ENCODE measurements at places on chromosomes 16 and 17.

- DNase-seq, result no peak
These were observed 142.7 kb upstream of the C17orf78 start for GRCh38 chr17:37233036-37233435.

DNA sequence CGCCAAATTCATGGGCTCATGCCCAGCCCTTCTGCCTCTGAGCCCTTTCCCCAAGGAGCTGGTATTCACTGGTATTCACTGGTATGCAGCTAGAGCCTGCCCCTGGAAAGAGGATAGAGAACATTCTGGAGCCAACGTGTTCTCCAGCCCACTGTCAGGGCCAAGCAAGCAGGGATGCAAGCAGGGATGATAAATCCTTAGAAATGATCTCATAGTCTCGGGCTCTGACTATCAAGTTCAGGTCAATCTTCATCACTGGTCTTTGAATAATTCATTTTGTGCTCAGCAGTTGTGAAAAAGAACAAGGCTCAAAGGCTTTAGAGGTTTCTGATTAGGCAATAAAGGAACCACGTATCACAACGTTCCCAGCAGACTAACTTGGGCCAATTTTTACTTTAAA lies 57.3 kb downstream of the CACNG5 start:
- no peak for DNase-seq

- DNase-seq, result no peak
These were observed 17.0 kb downstream of the MGAT5B start for GRCh38 chr17:76884995-76885893.

DNA sequence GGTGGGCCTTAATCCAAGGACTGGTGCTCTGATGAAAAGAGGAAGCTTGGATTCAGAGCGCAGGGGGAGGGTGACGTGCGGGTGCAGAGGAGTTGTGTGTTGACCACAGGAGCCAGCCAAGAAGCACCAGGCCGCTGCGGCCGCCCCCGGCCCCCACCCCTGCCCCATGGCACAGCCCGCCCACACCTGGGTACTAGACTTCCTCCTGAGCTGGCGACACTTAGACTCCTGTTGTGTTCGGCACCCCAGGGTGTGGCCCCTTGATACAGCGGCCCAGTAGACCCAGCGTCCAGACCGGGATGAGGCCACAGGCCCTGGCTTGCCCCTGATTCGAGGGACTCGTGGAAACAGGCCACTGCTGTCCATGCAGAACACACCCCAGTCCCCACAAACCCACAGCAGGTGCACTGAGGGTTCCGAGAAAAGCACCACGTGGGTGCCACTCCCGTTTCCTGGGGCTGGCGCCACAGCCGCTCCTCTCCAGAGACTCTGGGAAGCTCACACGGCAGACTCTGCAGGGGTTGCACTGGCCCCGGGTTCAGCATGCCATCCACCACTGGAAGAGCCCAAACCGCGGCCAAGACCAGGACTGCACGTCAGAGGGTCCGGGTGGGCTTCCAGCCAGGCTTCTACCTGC lies 5.7 kb upstream of the SNAI3 start:
- DNase-seq, result no peak

- no peak for DNase-seq
These were observed 11.8 kb downstream of the LASP1 start for GRCh38 chr17:38881600-38882191.

DNA sequence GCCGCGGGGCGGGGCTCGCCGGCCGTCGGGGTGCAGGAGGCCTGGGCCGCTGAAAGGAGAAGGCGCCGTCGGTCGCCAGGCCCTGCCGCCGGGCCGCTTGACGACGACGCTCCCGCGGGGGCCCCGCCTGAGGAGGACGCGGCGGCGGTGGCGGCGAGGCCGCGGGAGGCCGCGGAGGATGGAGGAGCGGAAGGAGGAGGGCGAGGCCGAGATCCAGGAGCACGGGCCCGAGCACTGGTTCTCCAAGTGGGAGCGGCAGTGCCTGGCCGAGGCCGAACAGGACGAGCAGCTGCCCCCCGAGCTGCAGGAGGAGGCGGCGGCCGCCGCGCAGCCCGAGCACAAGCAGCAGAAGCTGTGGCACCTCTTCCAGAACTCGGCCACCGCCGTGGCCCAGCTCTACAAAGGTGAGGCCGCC lies 430 bp downstream of the HAPSTR1 start:
- DNase-seq, result no peak

DNA sequence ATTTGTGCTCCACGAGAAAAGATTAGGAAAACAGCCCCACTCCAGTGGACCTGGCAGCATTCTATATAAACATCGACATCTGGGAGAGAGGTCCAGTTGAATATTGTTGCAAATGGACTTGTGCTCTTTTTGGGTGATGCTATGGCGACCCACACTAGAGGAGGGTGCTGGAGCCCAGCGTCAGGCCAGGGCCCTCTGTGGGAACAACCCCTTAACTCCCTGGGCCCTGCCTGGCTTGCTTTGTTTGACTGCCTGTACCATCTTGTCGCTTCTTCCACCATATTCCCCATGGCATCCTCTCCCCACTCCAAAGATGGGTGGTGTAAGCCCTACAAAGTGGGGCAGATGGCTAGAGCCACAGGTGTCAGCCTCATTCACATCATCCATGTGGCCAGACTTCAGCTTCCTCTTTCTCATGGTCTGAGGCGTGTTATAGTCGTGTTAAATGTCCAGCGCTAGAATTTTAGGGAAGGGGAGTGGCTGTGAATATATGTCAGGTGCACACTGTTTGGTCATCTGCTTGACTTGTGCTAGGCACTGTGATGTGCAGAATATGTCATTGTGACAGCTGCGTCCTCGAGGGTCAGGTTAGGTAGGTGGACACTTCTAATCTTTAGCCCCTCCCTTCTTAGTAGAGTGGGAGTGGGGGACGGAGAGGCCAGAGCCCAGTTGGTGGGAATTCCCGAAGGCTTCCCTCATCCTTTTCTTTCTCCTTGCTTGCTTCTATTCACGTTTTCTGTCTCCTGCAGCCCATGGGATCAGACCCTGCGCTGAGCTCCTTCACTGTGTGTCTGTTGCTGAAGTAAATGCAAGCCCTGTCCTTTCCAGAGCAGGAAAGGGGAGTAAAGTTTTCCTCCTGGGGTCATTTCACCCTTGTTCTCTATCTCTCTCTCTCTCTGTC lies 49.8 kb downstream of the MPRIP start:
- no peak for DNase-seq

GRCh38 chr17:55846745-55847144 lies 95.9 kb downstream of the PCTP start:
- no peak for DNase-seq

GRCh38 chr17:65142247-65142646 lies 5.1 kb downstream of the RGS9 start:
- no peak for DNase-seq

- no peak for DNase-seq
These were observed 10.2 kb upstream of the UBE2I start for GRCh38 chr16:1299012-1299867.

GRCh38 chr16:83626204-83626603 lies 181.6 kb upstream of the HSBP1 start:
- no peak for DNase-seq

DNA sequence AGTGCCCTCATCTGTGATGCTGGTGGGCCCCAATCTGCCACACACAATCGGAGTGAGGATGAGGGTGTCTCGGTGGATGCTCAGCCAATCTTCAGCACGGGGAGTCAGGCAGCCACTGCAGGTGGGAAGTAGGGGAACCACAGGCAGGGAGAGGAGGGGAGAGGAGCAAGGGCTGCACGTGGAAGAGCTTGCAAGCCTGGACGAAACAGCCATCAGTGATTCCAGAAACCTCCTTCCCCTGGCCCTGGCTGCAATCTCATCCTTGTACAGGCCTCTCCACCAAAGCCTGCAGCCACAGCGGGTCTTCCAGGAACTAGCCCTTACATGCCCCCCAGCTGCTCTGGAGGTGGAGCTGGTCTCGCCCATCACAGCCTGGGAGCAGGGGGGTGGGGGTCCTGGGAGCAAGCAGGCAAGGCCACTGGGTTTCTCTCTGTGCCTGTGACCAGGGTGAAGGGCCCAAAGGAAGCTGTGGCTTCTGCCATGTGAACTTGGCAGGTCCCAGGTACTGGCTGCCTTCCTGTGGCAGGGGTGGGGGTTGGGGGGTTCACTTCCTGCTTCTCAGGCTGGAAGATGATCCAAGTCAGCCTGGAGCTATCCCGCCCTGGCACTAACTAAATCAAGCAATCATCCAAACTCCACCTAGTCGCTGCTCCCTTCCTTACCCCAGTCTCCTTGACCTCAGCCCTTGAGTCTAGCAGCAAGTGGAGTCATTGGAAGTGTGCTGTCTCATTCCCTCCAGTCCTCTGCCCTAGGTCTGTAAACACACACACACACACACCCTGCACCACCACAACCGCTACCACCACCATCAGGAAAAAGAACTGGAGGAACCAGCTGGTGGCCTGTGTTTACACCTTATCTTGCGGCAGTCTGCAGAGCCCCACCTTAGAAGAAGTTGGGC lies 29.4 kb upstream of the MLKL start:
- DNase-seq, result no peak

GRCh38 chr17:34703533-34703932 lies 124.2 kb downstream of the TMEM132E start:
- DNase-seq, result no peak

DNA sequence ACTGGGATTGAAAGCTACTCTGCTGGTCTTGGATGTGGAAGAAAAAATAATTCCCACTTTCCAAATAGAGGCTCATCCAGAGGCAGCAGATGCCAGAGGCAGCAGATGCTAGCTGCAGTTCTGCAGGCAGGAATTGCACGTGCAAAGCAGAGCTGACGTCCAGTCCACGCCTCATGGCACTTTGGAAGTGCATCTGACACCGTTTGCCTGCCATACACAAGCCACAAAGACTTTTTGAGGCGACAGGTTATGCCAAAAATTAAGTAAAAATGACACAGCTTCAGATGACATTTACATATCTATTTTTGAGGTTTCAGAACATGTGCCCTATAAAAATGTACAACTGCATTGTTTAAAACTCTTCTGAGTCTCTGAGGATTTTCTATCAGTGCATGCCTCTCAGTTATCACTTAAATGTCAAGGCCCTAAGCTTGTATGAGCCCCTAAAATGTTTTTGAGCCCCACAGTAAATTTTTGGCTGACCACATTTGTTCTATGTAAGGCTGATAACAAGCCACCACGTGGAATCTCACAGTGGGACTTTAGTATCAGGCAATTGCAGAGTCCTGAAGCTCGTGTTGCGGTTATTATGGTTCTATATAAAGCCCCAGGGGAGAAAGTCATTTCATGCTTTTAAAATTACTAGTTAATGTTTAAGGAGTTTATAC lies 239.2 kb downstream of the PRKCA start:
- DNase-seq, result no peak

DNA sequence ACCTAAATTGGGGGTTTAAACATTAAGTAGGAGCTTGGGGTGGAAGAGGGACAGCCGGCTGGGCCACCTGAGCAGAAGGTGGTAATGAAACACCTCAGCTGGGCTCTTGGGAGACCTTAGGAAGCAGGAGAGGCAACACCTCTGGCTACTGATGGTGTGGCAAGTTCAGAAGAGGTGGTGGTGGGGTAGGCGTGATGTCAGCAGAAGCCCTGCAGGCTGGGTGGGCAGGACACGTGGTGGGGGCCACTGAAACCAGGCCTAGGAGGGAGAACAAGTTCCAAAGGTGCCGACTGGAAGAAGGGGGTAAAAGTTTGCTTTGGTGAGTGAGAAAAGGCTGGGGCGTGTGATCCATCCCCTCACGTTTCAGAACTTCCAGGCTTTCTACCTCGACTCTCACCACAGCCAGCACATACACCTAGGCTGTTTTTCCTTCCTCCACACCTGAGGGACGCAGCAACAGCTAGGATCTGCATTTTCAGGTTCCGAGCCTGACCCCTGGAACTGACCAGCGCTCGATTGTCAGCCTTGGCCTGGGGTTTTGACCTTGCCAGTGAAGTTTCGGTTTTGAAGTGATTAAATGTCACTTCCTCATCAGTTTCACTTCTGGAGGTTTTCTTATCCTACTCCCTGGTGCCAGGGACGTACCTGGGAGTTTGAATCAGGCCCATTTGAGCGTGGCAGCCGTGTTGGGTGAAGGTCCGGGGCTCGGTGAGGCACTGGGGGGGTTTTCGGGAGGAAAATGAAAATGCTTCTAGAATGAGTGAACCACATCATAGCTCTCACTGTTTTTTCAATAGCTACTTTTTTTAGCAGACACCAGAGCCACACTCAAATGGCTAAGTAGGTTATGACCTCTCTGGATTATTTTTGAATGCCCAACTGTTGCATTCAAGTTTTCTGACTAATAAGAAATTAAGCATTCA lies 10.0 kb downstream of the SNN start:
- no peak for DNase-seq

- DNase-seq, result no peak
These were observed 172.7 kb downstream of the ANKFN1 start for GRCh38 chr17:56326001-56326359.

GRCh38 chr16:61128545-61129323 lies 907.5 kb downstream of the CDH8 start:
- no peak for DNase-seq

DNA sequence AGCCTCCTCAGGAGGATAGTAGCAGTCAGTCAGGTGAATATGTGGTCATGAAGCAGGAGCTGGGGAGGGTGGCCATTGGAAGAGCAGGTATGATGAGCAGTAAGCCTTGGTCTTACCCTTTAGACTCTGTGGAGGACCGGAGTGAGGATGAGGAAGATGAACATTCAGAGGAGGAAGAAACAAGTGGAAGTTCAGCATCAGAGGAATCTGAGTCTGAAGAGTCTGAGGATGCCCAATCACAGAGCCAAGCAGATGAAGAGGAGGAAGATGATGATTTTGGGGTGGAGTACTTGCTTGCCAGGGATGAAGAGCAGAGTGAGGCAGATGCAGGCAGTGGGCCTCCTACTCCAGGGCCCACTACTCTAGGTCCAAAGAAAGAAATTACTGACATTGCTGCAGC lies 12.7 kb downstream of the SRCAP start:
- no peak for DNase-seq

DNA sequence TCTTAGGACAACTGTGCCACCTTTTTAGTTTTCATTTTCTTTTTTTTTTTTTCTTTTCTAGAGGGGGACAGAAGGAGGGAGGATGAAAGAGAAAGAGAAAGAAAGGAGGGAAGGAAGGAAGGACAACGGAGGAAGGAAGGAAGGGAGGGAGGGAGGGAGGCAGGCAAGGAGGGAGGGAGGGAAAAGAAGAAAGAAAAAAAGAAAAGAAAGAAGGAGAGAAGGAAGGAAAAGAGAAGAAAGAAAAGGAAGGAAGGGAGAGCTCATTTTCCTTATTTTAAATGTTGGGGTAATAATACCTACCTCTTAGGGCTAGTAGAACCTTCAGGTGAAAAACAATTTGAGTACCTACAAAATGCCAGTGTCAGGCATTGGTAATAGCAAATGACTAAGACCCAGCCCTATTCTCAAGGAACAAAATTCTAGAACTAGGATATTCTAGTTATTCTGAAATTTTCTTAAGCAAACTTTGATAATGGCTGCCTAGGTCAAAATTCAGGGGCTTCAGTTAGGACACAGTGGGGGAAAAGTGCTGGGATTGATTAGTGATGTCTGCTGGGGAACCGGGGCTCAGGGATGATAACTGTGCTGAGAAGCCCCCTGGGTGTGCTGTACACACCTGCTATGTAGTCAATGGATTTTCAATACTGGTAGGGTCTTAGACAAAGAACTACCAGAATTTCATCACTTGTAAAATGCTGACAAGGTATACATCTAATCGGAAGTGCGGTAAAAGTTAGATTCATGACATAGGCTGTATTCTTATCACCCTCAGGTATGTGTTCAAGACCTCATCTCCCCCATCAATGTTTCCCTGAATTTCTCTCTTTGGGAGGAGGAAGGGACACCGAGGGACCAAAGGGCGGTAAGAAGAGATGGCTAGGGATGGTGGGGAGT lies 22.7 kb downstream of the ZNF768 start:
- DNase-seq, result no peak

Data from esophagus squamous epithelium (tissue), 5 donors.